ENCODE measurements at places on chromosomes 2 and 18.

DNA sequence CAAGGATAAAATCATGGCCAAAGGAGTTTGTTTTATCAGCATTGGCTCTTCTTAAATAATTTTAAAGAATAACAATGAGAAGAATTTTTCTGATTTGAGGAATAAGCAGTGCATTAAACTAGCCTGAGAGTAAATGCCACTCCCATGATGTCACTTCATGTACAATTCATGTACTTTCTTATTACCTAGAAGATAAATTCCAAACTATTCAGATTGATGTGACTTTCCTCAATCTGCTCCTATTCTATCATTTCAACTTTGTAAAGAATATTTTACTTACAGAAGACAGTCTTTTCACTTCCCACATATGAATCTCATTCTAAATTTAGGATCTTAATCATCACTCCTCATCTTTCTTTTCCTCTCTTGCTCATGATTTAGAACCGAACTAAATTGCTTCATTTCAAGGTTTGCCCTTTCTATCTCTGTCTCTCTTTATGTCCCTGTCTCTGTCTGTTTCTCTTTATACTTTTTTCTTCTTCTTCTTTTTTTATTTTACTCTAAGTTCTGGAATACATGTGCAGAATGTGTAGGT, 1142.0 kb upstream of the PIK3C3 start:
- no peak overlapping the region for H3K27ac ChIP-seq
- no peak overlapping the region for H3K4me3 ChIP-seq
- no peaks in the 10 kb centered on the region for H3K27me3 ChIP-seq
- no peaks in the 10 kb centered on the region for H3K4me1 ChIP-seq
- H3K36me3 ChIP-seq: no peaks in the 10 kb centered on the region

DNA sequence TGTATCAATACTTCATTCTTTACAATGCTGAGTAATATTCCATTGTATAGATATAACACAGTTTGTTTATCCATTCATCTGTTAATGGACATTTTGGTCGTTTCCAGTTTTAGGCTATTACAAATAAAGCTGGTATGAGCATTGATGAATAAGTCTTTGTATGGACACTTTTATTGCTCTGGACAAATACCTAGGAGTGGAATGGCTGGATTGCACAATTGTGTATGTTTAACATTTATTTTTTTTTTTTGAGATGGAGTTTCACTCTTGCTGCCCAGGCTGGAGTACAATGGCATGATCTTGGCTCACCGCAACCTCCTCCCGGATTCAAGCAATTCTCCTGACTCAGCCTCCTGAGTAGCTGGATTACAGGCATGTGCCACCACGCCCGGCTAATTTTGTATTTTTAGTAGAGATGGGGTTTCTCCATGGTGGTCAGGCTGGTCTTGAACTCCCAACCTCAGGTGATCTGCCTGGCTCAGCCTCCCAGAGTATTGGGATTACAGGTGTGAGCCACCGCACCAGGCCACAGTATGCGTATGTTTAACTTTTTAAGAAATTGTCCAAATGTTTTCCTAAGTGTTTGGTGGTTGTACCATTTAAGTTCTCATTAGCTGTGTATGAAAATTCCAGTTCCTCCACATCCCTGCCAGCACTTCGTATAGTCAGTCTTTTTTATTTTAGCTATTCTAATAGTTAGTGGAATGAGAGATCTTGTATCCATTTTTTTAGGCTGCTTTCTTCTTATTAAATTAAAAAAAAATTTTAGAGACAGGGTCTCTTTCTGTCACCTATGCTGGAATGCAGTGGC, 194.9 kb upstream of the HAAO start:
- DNase-seq: no peak
- no peaks in the 10 kb centered on the region for H3K27me3 ChIP-seq
- no peak overlapping the region for H3K4me3 ChIP-seq
- H3K4me1 ChIP-seq: no peaks in the 10 kb centered on the region
- H3K27ac ChIP-seq: no peak overlapping the region
- H3K36me3 ChIP-seq: no peaks in the 10 kb centered on the region

GRCh38 chr2:88450186-88450585, 2.3 kb downstream of the FOXI3 start:
- H3K4me3 ChIP-seq: no peak overlapping the region
- no peaks in the 10 kb centered on the region for H3K36me3 ChIP-seq
- no peaks in the 10 kb centered on the region for H3K27me3 ChIP-seq
- H3K27ac ChIP-seq: no peak overlapping the region
- no peaks in the 10 kb centered on the region for H3K4me1 ChIP-seq

DNA sequence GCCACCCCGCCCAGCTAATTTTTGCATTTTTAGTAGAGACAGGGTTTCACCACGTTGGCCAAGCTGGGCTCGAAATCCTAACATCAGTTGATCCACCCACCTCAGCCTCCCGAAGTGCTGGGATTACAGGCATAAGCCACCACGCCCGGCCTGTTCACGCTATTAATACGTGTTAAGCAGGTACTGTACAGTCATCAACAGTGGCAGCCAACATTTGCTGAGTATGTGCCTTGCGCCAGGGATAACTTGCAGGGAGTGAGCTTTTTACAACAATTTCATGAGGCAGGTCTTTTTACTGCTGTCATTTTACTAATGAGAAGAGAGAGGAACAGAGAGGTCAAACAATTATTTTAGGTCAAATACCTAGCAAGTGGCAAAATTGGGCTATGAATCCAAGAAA, 115.2 kb downstream of the AP1S3 start:
- H3K27ac ChIP-seq: no peak overlapping the region
- H3K36me3 ChIP-seq: no peaks in the 10 kb centered on the region
- H3K4me1 ChIP-seq: no peaks in the 10 kb centered on the region
- no peaks in the 10 kb centered on the region for H3K27me3 ChIP-seq
- H3K4me3 ChIP-seq: no peak overlapping the region

DNA sequence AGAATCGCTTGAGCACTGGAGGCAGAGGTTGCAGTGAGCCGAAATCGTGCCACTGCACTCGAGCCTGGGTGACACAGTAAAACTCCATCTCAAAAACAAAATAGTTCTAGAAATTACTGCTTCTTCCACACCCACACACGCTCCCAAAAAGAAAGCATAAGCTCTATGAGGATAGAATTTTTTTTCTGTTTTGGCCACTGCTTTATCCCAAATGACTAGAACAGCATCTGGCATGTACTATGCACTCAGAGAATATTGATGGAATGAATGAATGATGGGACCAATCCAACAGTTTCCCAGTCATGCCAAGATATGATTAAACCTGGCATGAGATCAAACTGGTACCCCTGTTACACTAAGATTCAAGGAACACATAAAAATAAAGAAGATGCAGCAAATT, 455.4 kb upstream of the CHAC2 start:
- H3K27ac ChIP-seq: no peak overlapping the region
- H3K27me3 ChIP-seq: no peaks in the 10 kb centered on the region
- no peak overlapping the region for H3K4me3 ChIP-seq
- no peaks in the 10 kb centered on the region for H3K4me1 ChIP-seq
- no peak for DNase-seq
- H3K36me3 ChIP-seq: no peaks in the 10 kb centered on the region

- H3K4me3 ChIP-seq: no peak overlapping the region
- H3K27me3 ChIP-seq: no peaks in the 10 kb centered on the region
- no peak overlapping the region for H3K27ac ChIP-seq
- H3K36me3 ChIP-seq: no peaks in the 10 kb centered on the region
These were observed 34.3 kb upstream of the PXDN start for GRCh38 chr2:1778566-1778965.

DNA sequence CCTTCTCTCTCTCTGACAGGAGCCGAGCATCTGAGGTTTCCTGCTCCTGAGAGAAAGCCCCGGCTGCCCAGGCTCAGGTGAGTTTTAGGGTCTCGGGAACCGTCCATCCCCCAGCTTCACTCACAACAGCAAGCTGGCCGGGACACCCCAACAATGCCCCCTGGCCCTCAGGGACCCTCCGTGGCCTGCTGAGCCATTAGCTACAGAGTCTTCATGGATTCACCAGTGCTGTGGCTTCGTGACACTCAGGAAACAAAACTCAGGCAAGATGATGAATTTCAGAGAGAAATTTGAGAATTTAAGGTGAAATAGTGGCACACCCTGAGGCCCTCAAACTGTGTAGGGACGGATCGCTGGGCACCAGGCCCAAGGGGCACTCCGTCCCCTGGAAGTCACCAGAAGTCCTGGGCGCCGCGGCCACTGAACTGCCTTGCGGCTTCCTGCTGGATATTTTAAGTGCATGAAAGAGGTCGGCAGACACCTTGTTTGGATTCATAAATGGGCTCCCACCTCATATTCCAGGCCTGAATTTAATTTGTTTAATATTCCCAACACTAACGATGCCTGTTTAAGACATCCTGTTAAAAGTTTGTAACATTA, 368.3 kb upstream of the SALL3 start:
- DNase-seq: no peak
- H3K27ac ChIP-seq: no peak overlapping the region
- H3K36me3 ChIP-seq: no peaks in the 10 kb centered on the region
- no peak overlapping the region for H3K4me3 ChIP-seq
- H3K27me3 ChIP-seq: no peaks in the 10 kb centered on the region

DNA sequence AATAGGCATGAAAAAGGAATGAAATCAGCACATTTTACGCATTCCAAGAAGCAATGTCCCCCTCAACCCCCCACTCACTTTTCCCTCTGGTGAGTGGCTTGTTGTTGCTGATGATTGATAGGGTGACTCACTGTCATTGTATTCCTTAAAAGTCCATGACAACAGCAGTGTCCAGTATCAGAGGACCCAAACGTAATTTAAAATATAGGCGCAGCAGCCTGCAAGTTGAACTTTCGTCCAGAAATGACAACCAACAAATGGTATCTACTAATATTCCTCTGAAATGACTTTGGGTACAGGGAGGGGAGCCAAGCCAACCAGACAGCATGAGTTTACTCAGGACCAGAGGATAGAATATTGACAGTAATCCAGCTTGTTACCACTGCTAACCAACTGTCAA, 182.9 kb upstream of the SIX3 start:
- peaks cover under 1% of the 10 kb centered on the region for H3K4me1 ChIP-seq
- no peak overlapping the region for H3K27ac ChIP-seq
- H3K4me3 ChIP-seq: no peak overlapping the region

GRCh38 chr2:40404517-40404916, 47.4 kb downstream of the SLC8A1 start:
- H3K4me3 ChIP-seq: no peak overlapping the region
- H3K27me3 ChIP-seq: no peaks in the 10 kb centered on the region
- H3K4me1 ChIP-seq: no peaks in the 10 kb centered on the region
- H3K36me3 ChIP-seq: no peaks in the 10 kb centered on the region
- H3K27ac ChIP-seq: no peak overlapping the region
- no peak for DNase-seq

DNA sequence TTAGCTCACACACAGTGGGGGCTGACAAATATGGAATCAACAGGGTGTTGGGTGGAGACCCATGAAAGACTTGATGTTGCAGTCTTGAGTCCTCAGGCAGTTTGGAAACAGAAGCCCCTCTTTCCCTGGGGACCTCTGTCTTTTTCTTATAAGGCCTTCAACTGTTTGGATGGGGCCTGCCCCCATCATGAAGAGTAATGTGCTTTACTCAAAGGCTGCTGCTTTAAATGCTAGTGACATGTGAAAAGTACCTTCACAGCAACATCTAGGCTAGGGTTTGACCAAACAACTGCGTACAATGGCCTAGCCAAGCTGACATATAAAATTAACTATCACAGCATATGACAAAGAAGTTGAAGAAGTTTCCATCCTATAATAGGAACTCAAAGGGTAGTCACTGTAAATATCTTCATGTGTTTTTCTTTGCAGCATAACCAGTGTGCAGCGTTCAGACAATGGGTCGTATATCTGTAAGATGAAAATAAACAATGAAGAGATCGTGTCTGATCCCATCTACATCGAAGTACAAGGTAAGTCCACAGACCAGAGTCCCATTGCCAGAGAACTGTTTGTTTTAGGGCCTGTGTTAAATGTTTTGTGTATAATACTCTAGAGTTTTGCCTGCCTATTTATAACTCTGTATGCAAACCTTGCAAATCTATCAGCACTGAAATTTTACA, 46.3 kb downstream of the MERTK start:
- peaks cover 10% of the 10 kb centered on the region for H3K4me1 ChIP-seq
- no peak for DNase-seq
- no peaks in the 10 kb centered on the region for H3K36me3 ChIP-seq
- H3K4me3 ChIP-seq: no peak overlapping the region
- H3K27me3 ChIP-seq: no peaks in the 10 kb centered on the region

GRCh38 chr2:239727776-239728600, 297.2 kb downstream of the NDUFA10 start:
- H3K36me3 ChIP-seq: no peaks in the 10 kb centered on the region
- no peak for DNase-seq
- H3K4me1 ChIP-seq: no peaks in the 10 kb centered on the region
- no peak overlapping the region for H3K27ac ChIP-seq
- H3K4me3 ChIP-seq: no peak overlapping the region

GRCh38 chr2:69092857-69093256, 79.9 kb downstream of the ANTXR1 start:
- H3K27me3 ChIP-seq: no peaks in the 10 kb centered on the region
- peaks cover 20% of the 10 kb centered on the region for H3K4me1 ChIP-seq
- DNase-seq: no peak
- H3K27ac ChIP-seq: no peak overlapping the region

DNA sequence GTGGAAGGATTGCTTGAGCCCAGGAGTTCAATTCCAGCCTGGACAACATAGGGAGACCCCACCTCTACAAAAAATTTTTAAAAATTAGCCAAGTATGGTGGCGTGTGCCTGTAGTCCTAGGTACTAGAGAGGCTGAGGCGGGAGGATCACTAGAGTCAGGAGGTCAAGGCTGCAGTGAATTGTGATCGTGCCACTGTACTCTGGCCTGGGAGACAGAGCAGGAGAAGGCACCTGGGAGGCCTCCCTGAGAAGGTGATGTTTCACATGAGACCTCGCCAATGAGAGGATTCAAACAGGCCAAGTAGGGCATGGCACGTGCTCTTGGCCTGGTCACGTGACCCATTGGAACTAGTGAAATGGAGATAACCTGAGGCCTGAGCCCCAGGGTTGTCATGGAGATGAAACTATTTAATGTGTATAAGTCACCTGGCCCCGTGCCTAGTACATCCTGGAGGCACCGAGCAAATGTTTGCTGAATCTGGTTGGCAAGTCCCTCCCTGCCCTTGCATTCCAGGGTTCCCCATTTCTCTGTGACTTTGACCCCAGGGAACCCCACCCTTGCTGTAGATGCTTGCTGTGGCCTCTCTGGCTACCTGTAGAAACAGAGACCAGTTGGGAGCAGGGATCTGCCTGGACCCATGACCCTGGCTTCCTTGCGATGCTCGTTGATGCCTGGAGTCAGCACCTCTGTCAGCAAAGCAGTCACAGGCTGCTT, 26.1 kb upstream of the ROCK2 start:
- no peaks in the 10 kb centered on the region for H3K36me3 ChIP-seq
- peaks cover 6% of the 10 kb centered on the region for H3K4me1 ChIP-seq
- H3K27ac ChIP-seq: no peak overlapping the region
- H3K27me3 ChIP-seq: no peaks in the 10 kb centered on the region

DNA sequence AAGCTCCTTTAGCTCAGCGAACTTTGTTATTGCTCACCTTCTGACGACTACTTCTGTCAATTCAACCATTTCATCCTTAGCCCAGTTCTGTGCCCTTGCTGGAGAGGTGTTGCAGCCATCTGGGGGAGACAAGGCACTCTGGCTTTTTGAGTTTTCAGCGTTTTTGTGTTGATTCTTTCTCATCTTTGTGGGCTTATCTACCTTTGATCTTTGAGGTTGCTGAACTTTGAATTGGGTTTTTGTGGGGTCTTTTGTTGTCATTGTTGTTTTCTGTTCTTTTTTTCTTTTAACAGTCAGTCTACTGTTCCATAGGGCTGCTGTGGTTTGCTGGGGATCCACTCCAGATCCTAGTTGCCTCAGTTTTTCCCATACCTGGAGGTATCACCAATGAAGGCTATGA, 57.3 kb downstream of the GTF3C3 start:
- no peaks in the 10 kb centered on the region for H3K36me3 ChIP-seq
- no peak for DNase-seq
- H3K4me1 ChIP-seq: no peaks in the 10 kb centered on the region
- H3K27me3 ChIP-seq: no peaks in the 10 kb centered on the region
- no peak overlapping the region for H3K27ac ChIP-seq
